ENCODE measurements at places on chromosomes 5 and 9.
A peak's percentile ranks its signal among the peaks of the same experiment; 100 is the strongest.

DNA sequence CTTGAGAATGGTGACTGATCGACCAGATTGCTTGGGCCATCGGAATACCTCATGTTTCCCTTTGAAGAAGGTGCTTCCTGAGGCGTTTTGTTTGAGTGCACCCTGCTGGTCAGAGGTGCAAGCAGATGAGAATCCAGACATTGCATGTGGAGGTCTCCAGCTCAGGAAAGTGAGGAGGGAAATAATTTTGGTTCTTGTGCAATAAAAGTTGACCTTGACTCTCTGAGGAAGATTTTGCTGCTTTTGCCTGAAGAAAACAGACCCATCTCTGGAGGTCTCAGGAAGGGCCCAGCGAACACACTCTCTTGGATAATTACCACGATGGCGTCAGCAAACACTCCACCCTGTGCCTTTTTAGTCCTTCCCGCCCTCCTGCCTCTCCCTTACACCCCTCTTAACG lies 69.7 kb downstream of the GRAMD2B start:
- no peak for DNase-seq

DNA sequence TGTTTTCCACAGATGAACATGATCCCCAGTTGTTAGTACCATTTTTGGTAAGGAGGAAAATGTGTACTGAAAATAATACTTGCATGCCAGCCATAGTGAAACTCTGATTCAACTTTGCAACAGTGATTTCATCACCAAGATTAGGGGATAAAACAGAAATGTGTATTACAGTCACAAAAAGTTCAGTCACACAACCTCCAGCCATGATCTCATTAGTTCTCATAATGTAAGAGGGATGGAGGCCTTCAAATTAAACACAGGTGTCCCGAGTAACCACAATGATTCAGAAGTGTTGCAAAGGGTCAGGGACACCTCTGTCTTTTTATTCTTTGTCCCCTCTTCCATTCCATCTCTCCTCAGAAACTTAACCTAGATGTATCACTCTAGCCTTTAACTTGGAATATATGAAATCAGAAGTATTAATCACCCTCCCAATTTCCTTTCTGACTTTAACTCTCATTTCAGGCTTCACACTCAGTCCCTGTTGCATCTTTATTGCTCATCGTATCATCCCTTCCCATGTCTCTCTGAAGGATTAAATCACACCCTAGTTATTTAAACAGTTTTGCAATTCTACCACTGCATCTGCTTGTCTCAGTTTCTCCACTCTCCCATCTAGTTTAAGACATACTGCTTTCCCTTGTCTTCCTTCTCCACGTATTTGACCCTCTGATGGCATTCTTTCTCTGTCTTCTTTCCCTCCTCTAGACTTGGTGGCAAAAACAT lies 291.2 kb downstream of the ADAMTS6 start:
- peak; percentile 89 for DNase-seq

DNA sequence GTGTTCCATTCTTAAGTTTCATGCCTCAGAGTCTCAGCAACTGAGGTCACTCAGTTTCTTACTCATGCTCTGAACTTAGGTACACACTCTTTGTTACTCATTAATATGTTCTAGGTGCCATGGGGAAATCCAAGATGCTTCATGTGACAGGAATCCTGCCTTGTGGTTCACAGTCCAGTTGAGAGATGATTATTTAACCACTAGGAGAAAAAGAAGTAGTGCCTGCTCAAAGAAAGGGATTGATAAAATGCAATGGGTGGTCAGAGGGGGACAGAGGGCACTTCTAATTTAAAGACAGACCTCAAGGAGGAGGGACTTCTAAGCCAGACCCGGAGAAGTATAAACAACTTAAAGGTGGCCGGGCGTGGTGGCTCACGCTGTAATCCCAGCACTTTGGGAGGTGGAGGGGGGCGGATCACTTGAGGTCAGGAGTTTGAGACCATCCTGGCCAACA lies 69.0 kb downstream of the UGCG start:
- DNase-seq = peak; percentile 27

- DNase-seq = no peak
These were observed 25.7 kb upstream of the FREM1 start for GRCh38 chr9:14935964-14936363.

GRCh38 chr5:158451203-158451992 lies 592.5 kb upstream of the CLINT1 start:
- no peak for DNase-seq
